ENCODE measurements at places on chromosomes 12 and 14.

GRCh38 chr12:12441843-12442461 is 85.1 kb downstream of the BORCS5 start:
- DNase-seq: no peak

- no peak for DNase-seq
These were observed 48.8 kb upstream of the PAPLN start for GRCh38 chr14:73188501-73188911.

- no peak for DNase-seq
These were observed 45.5 kb downstream of the CHGA start for GRCh38 chr14:92968291-92969020.

- no peak for DNase-seq
These were observed 637.0 kb upstream of the TBX3 start for GRCh38 chr12:115320967-115321366.

DNA sequence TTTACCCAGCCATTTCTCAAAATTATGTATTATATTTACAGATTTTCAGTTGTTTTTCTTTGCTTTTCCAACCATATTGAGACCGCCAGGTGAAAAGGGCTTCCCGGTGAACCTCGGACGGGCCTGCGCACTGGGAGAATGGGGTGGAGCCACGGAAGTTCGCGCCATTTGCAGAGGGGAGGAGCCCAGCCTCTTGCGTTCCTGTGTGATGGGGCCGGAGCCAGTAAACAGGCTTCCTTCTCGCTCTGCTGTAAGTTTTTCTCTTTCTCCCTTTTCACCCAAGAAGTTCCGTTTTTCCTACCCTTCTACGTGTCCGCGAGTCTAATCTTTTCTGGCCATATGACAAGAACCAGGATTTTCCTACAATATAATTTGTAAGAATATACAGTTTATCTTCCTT is 1108.8 kb upstream of the SEL1L start:
- no peak for DNase-seq

DNA sequence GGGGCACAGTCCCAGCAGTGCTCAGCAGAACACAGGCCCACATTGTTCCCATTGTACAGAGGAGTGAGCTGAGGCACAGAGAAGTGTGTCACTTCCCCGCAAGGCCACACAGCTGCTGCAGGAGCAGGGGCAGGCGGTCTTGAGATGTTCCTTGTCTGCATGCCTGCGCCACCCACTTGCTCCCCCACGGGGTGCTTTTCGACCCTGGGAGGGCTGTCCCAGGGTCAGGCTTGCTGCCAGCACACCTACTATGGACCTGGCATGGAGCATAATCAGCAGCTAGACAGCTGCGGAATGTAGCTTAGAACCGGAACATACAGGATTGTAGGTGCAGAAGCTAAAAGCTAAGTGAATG is 7.8 kb upstream of the EP400 start:
- DNase-seq: no peak

GRCh38 chr12:1422604-1423315 is 171.6 kb downstream of the FBXL14 start:
- no peak for DNase-seq

GRCh38 chr14:88029500-88029899 is 24.6 kb downstream of the GPR65 start:
- no peak for DNase-seq

GRCh38 chr12:51926064-51926632 is 18.8 kb downstream of the ACVRL1 start:
- no peak for DNase-seq

- DNase-seq: no peak
These were observed 305.5 kb downstream of the CEP128 start for GRCh38 chr14:80636071-80636470.

GRCh38 chr12:68468036-68468435 is 135.9 kb upstream of the MDM1 start:
- DNase-seq: no peak

DNA sequence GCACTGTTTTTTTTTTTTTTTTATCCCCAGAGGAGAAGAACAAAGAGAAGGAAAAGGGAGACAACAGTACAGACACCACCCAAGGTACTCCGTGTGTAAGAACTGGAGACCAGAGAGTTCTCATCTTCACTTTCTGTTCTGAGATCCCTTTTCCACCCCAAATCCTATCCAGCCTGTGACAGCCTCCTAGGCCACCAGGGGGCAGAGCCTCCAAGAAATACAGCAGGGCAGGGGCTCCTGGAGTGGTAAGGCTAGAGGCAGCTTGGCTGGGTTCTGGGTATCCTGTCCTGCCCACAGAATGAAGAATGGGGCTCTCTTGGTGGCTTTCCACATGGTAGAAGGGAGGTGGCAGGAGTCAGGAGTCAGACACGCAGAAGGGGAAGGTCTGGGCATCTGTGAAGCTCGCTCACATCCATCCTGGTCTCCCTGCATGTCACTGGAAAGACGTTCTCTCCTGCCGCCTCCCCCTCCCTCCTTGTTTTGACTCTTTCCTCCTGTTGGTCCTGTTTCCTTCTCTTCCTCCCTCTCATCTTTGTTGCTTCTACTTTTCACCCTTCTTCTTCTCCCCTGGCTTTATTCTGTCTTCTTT is 12.0 kb downstream of the CLSTN3 start:
- DNase-seq: peak; percentile 20

DNA sequence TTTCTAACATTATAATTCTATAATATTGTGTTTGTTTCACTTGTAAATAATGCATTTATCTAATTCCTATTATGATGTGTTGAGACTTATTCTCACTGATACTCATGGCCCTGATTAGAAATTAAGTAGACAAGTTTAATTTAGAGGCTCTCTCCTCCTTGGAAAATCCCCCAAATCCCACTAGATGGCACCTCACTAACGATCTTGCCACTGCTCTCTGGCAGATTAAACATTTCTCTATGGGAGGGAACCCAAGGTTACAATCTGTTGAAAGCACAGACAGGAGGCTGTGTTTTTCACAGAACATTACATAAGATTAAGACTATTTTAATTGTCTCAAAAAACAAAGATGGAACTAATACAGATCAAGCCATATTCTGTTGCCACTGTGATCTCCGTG is 318.7 kb downstream of the LRFN5 start:
- DNase-seq: no peak

DNA sequence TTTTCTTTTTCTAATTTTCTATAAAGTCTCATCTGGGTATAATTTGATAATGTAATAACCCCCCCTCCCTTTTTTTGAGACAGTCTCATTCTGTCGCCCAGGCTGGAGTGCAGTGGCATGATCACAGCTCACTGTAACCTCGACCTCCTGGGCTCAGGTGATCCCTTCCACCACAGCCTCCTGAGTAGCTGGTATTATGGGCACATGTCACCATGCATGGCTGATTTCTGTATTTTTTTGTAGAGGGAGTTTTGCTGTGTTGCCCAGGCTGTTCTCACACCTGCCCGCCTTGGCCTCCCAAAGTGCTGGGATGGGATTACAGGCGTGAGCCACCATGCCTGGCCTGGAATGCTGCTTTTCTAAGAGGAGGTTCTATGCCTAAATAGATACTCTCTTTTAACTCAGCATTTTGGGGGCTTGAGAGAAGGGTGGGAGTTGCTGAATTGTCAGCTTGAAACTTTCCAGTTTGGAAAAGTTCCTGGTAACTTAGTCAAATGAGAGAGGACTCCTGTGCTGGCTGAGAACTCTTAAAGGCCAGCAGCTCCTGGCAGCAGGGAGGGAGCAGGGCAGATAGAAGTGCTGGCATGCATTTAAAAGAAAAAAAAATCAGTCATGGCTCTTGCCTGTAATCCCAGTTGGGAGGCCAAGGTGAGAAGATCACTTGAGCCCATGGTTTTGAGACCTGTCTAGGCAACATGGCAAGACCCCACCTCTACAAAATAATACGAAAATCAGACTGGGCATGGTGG is 13.0 kb downstream of the NUDT4 start:
- DNase-seq: no peak

DNA sequence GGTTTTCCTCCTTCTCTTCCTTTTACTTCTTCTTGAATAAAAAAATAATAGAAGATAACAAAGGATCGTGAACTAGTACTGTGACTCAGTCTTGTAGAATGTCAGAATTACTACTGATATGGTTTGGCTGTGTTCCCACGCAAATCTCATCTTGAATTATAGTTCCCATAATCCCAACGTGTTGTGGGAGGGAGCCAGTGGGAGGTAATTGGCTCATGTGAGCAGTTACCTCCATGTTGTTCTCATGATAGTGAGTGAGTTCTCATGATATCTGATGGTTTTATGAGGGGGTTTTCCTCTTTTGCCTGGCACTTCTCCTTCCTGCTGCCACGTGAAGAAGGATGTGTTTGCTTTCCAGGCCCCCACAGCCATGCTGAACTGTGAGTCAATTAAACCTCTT is 549.6 kb downstream of the DIO2 start:
- DNase-seq: no peak

DNA sequence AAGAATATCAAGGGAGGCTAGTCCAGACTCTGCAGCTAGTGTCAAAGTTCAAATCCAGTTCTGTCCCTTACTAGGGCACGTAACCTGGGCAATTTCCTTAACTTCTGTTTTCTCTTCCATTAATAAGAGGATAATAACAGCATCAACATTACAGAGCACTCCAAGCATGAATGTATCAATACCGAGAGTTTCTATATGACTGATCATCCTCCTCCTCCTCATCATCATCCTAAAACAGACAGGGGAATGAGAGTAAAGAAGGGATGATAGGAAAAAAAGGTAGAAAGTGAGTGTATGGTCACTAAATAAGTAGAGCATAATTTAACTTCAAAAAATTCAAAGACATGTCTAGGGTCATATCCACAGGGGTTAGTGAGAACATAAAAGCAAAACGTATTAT is 171.4 kb downstream of the NDUFA12 start:
- DNase-seq: no peak

GRCh38 chr12:48198672-48198971 is 4.5 kb downstream of the OR10AD1 start:
- no peak for DNase-seq

DNA sequence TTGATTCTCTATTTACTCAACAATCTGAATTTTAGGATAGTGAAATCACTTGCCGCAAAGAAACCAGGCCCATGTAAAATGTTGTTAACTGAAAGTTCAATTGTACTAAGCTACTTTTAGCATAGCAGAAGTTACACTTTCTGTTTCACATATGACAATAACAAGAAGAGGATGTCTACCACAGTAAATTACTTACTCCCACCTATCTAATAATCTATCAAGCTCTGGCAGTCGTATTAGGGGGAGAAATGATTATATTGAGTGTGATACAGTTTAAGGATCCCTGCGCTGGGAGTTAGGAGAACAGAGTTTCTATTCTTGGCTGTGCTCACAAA is 66.5 kb upstream of the CAND1 start:
- no peak for DNase-seq

DNA sequence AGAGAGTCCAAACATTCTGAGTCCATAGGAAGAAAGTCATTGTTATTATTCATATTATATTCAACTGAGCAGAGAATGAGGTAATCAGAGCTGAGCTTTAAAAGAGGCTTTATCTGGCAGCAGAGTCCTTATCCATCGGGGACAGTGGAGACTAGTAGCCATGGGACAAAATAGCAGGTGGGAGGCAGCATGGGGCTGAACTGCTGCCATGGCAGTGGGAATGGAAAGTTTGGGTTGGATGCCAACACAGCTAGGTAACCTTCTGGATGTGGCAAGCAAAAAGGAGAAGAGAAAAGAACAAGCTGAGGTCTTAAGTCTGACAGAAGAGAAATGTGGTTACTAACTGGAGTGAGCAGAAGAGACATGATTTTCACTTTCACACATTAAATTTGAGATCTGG is 71.0 kb upstream of the CDKN3 start:
- no peak for DNase-seq

- DNase-seq: no peak
These were observed at the start of gene EID3 for GRCh38 chr12:104303538-104304151. TSS of gene EID3 (plus strand) at chr12:104303739. CDS start at chr12:104303935, 196 bp downstream.

DNA sequence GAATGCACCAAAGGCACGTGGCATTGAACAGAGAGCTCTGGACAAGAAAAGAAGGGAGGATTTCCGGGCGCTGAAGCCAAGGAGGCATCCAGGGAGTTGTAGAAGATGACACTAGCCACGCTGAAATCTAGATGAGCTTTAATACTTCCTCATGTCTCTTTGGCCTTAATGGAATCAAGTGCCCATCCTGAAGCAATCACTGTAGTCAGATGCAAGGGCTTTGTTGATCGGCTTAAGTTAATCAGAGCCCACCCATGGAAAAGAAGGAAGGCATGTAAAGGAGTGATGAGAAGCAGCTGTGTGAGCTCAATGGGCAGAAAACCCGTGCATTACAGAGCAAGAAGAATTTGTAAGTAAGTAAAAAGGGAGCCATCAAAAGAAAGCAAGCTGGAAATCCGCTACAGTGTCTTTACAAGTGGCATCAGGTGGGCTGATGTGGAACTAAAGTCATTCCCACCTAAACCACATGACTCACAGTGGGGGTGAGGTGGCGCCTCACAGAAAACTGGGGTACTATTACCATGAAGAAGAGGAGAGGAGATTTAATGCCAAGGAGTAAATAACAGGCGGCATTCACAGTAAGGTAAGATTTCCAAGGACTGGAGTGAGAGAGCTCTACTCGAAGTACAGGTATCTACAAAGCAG is 48.4 kb downstream of the NDUFA12 start:
- DNase-seq: no peak

DNA sequence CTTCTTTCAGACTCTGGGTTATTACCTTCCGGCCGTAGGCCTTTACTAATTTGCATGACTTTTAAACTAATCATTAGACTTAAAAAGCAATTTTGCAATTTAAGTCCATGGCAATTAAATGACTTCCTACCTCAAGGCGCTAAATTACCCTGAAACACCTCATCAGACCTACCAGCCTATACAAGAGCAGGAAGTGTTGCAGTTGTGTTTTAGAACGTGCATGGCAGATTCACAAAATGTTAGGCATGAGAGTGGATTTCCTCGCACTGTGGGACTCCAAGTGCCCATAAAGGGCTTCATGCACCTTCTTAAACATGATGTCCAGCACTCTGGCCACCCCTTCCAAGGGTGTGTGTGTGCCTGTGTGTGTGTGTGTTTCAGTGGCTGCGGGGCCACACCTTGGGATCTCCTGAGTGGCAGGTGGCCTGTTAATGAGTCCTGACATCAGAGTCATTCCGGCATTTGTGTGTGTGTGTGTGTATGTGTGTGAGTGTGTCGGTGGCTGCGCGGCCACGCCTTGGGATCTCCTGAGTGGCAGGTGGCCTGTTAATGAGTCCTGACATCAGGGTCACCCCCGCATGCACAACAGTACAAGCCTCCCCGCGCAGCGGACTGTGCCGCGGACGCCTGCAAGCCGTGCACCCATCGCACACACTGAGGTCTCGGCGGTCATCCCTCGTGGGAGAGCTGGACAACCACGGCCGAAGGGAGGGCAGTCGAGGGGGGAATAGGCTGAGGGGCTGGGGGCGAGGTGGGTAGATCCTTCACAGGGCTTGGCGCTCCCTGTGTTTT is 900 bp downstream of the C2CD5 start:
- DNase-seq: peak; percentile 83

- no peak for DNase-seq
These were observed 28.9 kb downstream of the BCL11B start for GRCh38 chr14:99242816-99243721.

DNA sequence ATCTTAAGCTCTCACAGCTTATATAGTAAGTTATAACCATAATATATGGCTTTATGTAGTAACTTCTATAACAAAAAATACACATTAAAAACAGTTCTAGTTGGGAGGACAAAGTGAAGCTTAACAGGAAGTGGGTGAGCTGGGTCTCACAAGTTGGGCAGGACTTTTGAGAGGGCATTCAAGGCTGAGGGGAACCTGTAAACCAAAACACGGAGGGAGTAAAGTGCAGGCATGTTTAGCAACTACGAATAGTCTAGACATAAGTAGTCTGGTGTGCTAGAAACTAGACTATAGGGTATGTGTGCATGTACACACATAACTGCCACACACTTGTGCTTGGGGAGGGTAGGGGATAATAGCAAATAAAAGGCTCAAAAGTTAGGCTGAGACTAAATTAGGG is 14.2 kb upstream of the NEK9 start:
- no peak for DNase-seq

GRCh38 chr12:23824358-23824757 is 125.1 kb downstream of the SOX5 start:
- no peak for DNase-seq

Measured in NCI-H774 (cell line).